Esophagus squamous epithelium (tissue), 5 donors: ENCODE measurements at places on chromosomes 2 and 18.
A peak's percentile ranks its signal among the peaks of the same experiment; 100 is the strongest.

DNA sequence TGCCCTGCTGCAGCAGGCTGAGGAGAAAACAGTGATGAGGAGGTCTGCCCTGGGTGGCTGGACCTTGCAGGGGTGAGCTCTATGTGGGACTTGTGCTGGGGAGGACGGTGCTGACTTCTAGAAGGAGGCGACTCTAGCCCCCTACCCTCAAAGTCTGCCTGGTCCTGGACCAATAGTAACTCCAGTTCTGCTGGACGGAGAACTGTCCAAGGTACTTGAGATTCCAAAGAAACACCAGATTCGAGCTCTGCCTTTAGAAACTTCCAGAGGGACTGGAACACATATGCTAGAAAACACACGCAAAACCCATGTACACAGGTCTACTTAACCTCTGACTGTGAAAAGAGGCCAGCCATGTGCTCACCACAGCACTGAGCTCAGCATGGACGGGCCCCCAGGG is 260.6 kb downstream of the TWIST2 start:
- no peak overlapping the region for H3K4me3 ChIP-seq
- H3K4me1 ChIP-seq = no peaks in the 10 kb centered on the region
- H3K27me3 ChIP-seq = no peaks in the 10 kb centered on the region

DNA sequence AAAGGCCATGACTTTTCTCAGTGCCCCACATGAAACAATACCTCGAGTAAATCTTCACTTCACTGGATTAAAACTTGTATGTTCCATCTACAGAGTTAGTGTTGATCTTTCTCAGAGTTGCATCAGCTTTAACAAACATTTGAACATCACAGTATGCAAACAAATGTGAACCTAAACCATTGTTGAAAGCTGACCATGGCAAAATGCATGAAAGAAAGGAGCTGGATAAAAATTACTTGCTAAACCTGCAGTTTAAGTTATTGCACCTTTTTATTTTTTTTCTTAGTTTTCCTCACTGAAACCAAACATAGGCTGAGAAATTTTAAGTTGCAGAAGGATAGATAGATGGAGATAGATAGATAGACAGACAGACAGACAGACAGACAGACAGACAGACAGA is 107.2 kb upstream of the UGP2 start:
- H3K27ac ChIP-seq = no peak overlapping the region
- peaks cover 19% of the 10 kb centered on the region for H3K4me1 ChIP-seq

GRCh38 chr2:26651799-26652198 is 10.6 kb upstream of the CIB4 start:
- peaks cover 29% of the 10 kb centered on the region for H3K27me3 ChIP-seq
- no peaks in the 10 kb centered on the region for H3K36me3 ChIP-seq
- peaks cover 6% of the 10 kb centered on the region for H3K4me1 ChIP-seq

DNA sequence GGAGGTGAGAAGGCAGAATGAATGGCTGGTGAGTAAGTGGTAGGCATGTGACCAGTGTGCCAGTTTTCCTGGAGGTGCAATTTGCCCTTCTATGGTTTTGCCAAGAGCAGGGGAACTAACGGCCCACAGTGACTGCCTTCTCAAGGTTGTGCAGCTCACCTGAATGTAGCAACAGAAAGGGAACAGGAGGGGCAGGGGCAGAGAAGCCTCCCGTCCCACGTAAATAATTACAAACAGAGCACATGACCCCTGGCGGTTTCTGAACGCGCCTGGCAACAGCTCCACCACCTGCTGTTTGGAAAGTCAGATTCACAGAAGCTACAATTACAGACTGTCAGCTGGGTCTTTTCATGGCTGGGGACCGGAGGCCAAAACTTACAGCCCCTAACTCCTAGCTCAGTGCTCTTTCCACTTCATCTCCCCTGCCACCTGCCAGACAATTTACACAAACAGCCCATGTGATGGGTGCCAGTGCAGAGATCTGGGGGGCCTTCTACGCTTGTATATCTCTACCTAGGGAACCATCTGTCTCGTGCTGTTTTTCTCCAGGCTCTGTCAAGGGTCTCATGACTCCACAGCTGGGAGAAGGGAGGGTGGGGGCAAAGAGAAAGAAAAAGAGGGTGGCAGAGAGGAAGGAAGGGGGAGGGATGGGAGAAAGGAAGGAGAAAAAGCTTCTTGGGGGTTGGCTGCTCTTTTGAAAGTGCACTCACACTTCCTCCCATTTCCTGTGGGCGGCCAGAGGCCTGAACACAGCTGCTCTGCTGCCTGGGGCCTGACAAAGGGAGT is 69.6 kb downstream of the POLR1A start:
- H3K36me3 ChIP-seq = peaks cover 87% of the 10 kb centered on the region
- no peak overlapping the region for H3K4me3 ChIP-seq
- DNase-seq = peak; percentile 36
- peak overlapping the region; percentile 89 for H3K27ac ChIP-seq

- H3K4me1 ChIP-seq = no peaks in the 10 kb centered on the region
- no peak overlapping the region for H3K27ac ChIP-seq
- H3K4me3 ChIP-seq = no peak overlapping the region
- no peaks in the 10 kb centered on the region for H3K27me3 ChIP-seq
These were observed 77.5 kb downstream of the CDK15 start for GRCh38 chr2:201883606-201884369.

DNA sequence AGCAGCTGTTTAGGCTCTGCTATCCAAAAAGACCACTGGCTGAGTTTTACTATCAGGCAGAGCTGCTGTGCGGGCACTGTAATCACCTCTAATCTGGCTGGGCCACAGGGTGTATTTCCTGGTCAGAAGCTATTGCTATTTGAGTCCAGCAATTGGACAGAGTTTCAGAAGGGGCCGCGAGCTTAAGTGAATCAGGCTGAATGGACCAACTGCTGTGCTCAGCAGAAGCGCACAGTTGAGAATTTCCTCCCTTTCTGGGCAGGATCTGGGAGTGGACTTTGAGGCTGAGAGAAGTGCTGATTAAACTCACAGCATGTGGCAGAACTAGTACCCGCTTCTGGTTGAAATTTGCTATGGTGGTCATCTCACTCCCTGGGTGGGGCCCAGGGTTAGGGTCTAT is 251.8 kb downstream of the INSIG2 start:
- H3K4me1 ChIP-seq = no peaks in the 10 kb centered on the region
- H3K36me3 ChIP-seq = no peaks in the 10 kb centered on the region
- H3K27ac ChIP-seq = no peak overlapping the region
- no peaks in the 10 kb centered on the region for H3K27me3 ChIP-seq
- no peak overlapping the region for H3K4me3 ChIP-seq

- H3K27ac ChIP-seq = peak overlapping the region; percentile 9
- no peak overlapping the region for H3K4me3 ChIP-seq
- H3K4me1 ChIP-seq = peaks cover 34% of the 10 kb centered on the region
- no peak for DNase-seq
- no peaks in the 10 kb centered on the region for H3K36me3 ChIP-seq
- no peaks in the 10 kb centered on the region for H3K27me3 ChIP-seq
These were observed 96.9 kb downstream of the HNRNPLL start for GRCh38 chr2:38505779-38506178.

- H3K4me1 ChIP-seq = no peaks in the 10 kb centered on the region
- no peaks in the 10 kb centered on the region for H3K36me3 ChIP-seq
- DNase-seq = no peak
These were observed 39.8 kb downstream of the GREB1 start for GRCh38 chr2:11573418-11574175.

GRCh38 chr2:102176172-102176571 is 10.7 kb upstream of the IL1RL2 start:
- H3K4me3 ChIP-seq = no peak overlapping the region
- H3K36me3 ChIP-seq = peaks cover 6% of the 10 kb centered on the region
- no peaks in the 10 kb centered on the region for H3K4me1 ChIP-seq
- no peak overlapping the region for H3K27ac ChIP-seq

GRCh38 chr2:47243596-47244323 is 88.7 kb upstream of the STPG4 start:
- H3K4me3 ChIP-seq = no peak overlapping the region
- no peak overlapping the region for H3K27ac ChIP-seq
- H3K36me3 ChIP-seq = no peaks in the 10 kb centered on the region

- H3K4me3 ChIP-seq = no peak overlapping the region
- H3K27me3 ChIP-seq = no peaks in the 10 kb centered on the region
- no peak overlapping the region for H3K27ac ChIP-seq
These were observed 834.4 kb upstream of the DDX18 start for GRCh38 chr2:116979916-116980764.

GRCh38 chr2:696999-697627 is 19.9 kb upstream of the TMEM18 start:
- no peaks in the 10 kb centered on the region for H3K4me1 ChIP-seq
- no peak overlapping the region for H3K27ac ChIP-seq
- H3K36me3 ChIP-seq = no peaks in the 10 kb centered on the region
- H3K27me3 ChIP-seq = no peaks in the 10 kb centered on the region
- H3K4me3 ChIP-seq = no peak overlapping the region
